NCI-H1105 (cell line): ENCODE measurements at places on chromosomes 7 and 10.

DNA sequence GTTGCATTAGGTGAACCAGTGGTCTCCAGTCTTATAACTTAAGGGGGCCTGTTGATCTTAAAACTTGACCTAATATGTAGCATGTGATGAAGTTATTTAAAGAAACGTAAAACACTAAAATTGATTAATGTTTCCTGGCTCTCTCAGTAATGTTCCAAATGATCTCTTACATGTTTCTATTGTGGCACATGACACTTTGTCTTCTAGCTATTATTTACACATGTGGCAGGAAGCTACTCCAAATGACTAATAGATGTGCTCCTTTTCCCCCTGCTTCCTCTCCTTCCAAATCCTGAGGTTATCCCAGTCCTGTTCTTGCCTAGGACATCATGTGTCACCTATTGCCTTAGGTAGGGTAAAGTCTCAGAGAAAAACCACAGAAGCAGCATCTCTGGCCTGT is 89.4 kb downstream of the FAS start:
- no peak for DNase-seq

DNA sequence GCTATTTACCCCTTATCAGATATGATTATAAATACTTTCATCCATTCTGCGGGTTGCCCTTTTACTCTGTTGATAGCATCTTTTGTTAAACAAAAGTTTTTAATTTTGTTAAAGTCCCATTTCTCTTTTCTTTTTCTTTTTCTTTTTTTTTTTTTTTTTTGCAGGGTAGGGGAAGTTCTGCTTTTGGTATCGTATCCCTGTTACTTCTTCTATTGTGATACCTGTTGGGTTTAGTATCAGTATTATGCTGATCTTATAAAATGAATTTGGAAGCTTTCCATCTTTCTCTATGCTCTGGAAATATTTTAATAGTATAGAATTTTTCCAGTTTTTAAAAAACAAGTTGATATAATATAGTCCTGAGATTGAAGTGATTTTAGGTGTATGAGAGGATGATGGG is 6.0 kb downstream of the CCNJ start:
- DNase-seq = no peak

DNA sequence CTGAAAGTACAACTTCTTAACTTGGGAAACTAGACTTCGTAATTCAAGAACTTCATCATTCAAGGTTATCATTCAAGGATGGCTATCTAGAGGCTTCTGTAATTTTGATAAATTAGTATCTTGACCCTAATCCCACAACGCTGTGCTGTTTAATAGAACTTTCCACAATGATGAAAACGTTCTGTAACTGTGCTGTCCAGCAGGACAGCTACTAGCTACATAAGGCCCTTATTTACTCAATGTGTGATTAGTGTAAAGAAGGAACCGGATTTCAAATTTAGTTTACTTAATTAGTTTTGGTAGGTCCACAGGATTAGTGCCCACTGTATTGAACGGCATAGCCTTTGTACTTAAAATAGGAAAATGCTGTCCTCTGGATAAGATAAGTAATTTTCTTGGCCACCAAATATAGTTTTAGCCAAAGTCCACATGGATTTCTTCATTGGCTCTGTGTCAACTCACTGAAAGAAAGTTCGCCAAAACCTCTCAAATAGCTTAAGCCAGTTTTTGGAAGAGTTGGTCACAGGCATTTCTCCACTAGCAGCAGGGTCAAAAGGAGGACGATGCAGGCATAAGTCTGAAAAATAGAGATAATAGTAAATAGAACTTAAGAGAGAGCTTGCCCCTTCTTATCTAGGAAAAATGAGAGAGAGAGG is 17.3 kb downstream of the DGKI start:
- DNase-seq = no peak

DNA sequence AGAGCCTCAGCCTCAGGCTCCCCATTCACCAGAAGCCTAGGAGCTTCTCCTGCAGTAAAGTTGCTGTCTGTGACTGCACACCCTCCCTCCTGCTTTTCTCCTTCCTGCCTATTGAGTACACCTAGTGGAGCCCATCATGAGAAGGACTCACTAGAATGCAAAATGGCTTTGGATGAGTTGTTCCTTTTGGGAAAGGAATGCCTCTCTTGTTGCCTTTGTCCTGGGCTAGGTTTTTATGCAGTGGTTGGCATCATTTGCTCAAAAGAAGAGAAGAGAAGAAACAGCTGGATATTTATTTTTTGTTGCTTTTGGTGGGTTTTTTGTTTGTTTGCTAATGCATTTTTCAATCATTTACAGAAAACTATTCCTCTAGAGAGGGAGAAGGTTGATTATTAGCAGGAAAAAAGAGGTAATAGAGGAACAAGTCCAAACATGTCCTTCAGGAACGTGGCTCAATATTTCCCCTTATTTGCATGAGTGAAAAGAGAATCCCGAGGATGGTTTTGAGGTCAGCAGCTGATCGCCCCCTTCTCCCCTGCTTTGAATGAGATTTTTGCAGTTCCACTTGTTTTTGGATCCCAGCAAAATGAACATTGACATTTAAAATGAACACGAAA is 369.9 kb upstream of the NRP1 start:
- DNase-seq = no peak

DNA sequence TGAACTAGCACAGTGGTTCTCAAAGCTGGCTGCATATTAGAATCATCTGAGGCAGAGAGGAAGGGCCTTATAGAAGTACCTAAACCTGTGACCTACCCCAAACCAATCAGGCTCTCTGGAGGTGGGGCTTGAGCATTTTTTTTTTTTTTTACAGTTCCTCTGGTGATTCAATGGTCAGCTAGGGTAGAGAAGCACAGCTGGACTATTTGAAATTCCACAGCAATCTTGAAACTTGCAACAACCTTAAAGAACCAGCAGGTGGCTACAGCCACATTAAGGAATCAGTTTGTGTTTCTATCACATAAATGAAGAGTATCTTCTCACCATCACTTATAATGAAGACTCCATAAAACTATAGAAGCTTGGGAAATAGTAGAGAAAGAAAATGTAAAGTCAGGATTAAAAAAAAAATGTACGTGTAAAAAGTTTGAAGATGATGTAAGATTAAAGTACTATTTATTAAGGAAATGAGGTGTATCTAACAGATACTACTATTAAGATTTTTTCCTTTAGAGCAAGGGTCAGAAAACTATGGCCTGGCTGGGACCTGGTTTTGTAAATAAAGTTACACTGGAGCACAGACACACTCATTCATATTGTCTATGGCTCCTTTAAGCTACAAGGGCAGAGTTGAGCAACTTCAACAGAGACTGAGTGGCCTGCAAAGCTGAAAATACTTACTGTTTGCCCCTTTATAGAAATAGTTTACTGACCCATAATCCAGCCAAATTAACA is 3.8 kb downstream of the RTKN2 start:
- peak; percentile 37 for DNase-seq

- no peak for DNase-seq
Measured at GRCh38 chr7:117158941-117159697, 163.7 kb downstream of the WNT2 start.

DNA sequence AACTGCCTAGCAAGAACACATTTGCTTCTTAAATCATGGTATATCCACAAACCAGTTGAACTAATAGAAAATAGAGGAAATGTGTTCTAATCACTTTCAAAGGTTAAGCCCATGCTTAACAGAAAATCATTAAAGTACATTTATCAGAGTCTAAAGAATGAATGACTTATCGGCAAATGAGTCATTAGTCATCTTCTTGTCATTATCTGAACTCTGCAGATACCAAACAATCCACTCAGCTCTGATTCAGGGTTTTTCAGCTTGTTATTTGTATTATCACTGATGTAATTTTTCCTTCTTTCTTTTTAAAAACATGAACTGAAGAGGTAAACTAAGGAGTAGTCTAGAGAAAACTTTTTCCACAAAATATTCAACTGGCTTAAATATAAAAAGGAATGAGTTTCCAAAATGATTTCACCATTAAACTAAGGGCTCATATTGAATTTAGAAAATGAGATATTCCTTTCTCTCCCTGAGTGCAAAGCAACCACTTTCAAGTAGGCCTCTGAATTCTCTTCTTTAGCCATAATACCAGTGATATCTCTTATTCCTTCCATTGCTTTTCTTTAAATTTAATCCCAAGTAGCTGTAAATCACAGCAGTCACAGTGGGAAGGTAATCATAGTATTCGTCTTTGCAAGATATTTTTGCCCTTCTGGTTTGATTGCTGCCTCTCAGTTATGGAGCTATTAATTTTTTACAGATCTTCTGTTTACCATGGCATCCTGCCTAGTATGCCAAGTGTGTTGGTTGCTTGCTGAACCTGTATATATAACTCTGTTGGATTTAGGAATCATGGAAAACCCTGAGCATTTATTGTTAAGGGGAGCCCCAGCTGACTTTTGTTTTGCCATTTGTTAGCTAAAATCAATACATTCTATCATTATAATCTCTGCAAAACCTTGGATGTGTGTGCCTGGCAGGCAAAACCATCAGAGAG is 125.1 kb downstream of the THSD7A start:
- peak; percentile 68 for DNase-seq

DNA sequence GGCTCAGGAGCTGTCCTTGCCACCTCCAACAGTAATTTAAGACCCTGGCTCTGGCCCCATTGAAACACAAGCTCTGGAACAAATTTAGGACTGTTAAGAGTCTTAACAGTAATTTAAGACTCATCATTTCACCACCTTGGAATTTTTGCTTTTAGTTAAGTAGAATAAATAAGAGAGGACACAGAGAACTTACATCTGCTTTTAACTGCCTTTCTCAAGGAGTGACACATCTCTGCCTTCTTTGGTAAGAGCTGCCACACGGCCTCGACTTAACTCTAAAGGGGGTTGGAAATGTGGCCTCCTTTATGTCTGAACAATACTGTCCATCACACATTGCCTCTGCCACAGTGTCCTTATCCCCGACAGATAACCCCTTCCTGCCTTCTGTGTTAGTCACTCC is 77.9 kb downstream of the HERPUD2 start:
- DNase-seq = no peak

DNA sequence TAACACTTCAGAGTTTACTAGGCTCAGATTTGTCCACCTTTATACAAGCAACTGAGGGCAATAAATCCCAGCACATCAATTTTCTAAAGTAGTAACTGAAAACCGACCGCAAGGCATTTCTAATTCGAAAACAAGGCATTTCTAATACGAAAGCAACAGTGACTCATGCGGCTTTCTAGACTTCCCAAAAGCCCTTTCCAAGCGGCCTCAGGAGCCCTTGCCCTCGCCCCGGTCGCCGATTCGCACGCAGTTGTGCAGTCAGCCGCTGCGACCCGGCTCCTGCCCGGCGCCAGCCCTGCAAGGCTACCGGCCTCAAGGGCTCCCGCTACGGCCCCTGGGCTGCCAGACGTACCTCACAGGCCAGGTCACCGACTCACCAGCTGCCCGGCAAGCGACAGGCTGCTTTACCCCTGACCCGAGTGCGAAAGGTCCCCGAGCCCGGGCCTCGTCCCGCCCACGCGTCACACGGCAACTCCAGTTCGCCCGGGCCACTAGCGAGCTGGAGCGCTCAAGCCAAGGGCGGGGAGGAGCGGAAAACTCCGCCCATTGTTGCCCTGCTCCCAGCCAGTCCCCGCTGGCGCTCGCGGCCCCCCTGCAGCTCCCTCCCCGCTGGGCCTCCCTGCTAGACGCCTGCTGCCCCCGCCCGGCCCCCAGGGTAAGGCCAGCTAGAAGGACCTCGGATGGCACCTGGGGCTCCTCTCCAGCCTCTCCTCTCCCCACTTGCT is 7.3 kb downstream of the NCOA4 start:
- no peak for DNase-seq

- no peak for DNase-seq
Measured at GRCh38 chr10:51468424-51468823, 231.0 kb downstream of the CSTF2T start.

- DNase-seq = no peak
Measured at GRCh38 chr10:75611172-75611992, 180.0 kb downstream of the LRMDA start.

- no peak for DNase-seq
Measured at GRCh38 chr7:76187272-76187671, 14.4 kb upstream of the SRRM3 start.

- DNase-seq = no peak
Measured at GRCh38 chr7:46169384-46169755, 248.3 kb upstream of the IGFBP3 start.

DNA sequence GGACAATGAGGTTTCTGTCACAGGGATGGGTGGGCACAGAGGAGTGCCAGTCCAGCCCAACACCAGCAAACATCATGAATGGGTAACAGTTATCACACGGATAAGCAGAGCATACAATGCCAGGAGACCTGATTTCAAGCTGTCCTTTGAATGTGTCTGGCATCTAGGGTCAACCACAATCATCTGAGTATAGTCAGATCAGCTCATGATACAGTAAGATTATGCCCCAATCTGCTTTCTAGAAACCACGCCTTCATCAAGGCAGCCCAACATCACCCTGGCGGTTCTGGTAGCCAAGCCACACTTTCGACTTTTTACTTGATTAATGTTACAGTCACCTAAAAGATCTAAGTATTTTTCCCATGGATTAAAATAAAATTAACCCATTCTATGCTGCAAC is 10.5 kb downstream of the FAM171A1 start:
- DNase-seq = no peak
